Activated naive CD8-positive, alpha-beta T cell treated with anti-CD3 and anti-CD28 coated beads, Interleukin-2, amount 50 U/mL, for 24 hours (primary cell): ENCODE measurements at places on chromosomes 4 and X.

DNA sequence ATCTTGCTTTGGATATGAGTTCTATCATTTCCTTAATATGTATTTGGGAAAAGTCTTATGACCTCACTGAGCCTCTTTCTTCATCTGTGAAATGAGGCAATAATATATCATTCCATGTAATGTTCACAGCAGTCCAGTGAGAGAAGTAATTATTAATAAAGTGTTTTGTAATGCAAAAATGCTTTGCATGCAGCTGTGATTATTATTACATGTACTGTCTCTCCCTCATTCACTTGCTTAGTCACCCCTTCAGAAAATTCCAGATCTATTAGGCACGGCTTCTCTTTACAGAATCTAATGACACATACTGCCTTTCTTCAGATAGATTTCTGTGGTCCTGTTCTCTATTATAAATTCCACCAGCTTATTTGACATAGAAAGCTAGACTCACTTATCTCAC lies 53.5 kb upstream of the FGF13 start:
- no peaks in the 10 kb centered on the region for H3K36me3 ChIP-seq
- no peak overlapping the region for H3K4me3 ChIP-seq
- no peak for DNase-seq
- H3K27me3 ChIP-seq: no peaks in the 10 kb centered on the region
- H3K27ac ChIP-seq: no peak overlapping the region

- H3K36me3 ChIP-seq: peaks cover 52% of the 10 kb centered on the region
- no peak for DNase-seq
- peaks cover 4% of the 10 kb centered on the region for H3K4me1 ChIP-seq
- H3K4me3 ChIP-seq: no peak overlapping the region
- H3K27ac ChIP-seq: no peak overlapping the region
These were observed 40.8 kb downstream of the CENPU start for GRCh38 chr4:184693056-184693455.

DNA sequence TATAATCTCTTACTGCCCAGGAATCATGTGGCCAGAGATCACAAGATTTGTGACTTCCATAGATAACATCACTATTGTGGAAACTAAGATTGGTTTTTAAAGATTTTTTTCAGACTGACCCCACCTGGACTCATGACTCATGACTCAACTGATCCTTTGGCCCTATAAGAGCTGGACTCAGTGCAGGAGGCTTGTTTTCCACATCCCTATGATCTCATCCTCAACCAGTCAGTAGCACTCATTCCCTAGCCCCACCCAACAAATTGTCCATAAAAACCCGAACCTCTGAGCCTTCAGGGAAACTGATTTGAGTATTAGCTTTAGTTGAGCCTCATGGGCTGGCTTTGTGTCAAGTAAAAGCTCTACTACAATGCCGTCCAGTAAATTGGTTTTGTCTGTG lies 7.9 kb upstream of the NOCT start:
- no peaks in the 10 kb centered on the region for H3K4me1 ChIP-seq
- no peak overlapping the region for H3K4me3 ChIP-seq
- no peak overlapping the region for H3K27ac ChIP-seq
- DNase-seq: no peak
- no peaks in the 10 kb centered on the region for H3K36me3 ChIP-seq

DNA sequence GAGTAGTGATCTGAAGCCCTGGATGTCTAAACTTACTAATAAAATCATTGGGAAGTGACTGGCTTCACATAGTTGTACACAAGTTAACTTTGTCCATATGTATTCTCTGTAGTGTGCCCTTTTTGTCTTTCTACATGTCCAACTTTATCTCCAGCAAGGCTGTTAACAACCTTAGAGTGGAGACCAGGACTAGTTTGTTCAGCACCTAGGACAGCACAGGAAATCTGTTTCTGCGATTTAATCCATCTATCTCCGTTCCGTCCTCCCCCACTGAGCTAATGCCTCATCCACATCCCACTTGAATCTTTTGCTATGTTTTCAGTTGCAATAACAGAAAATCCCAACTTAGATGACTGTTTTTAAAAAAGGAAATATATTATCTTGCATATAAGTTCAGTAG lies 3.4 kb upstream of the ARR3 start:
- H3K4me1 ChIP-seq: peaks cover 2% of the 10 kb centered on the region
- H3K27ac ChIP-seq: no peak overlapping the region
- DNase-seq: no peak
- H3K4me3 ChIP-seq: no peak overlapping the region

DNA sequence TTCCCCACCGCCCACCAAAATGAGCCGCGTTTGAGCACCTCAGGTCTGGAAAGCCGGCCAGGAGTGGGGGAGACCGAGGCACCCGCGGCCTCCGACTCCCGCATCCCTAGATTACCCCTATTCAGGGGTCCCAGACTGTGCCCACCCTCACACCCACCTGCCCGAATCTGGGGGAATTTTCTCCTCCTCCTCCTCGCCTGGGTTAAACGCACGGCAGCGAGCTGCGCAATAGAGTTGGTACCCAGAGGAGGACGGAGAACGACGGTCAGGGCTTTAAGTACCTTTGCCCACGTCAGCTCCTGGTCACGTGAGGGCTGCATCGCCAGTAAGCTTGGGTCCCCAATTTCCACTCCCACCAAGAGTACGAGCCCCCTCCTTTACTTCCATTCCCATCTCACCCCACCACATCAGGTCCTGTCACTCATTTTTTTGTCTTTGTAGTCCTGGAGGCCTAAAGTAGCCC lies at the start of gene ARMCX2:
Gene ARMCX2, minus strand, starts transcription at position 250 of the 463 bp plus-strand sequence. CDS start 2,262 bp downstream, outside the sequence.
- peaks cover 4% of the 10 kb centered on the region for H3K27me3 ChIP-seq
- peak within 1 kb of the TSS; percentile 70 for H3K27ac ChIP-seq
- peaks cover 20% of the 10 kb centered on the region for H3K4me1 ChIP-seq
- no peaks in the 10 kb centered on the region for H3K36me3 ChIP-seq
- peak; percentile 20 for DNase-seq

GRCh38 chr4:173492315-173492714 lies 37.7 kb downstream of the HAND2 start:
- no peak for DNase-seq
- H3K4me3 ChIP-seq: no peak overlapping the region
- peaks cover 8% of the 10 kb centered on the region for H3K4me1 ChIP-seq
- H3K27ac ChIP-seq: no peak overlapping the region

DNA sequence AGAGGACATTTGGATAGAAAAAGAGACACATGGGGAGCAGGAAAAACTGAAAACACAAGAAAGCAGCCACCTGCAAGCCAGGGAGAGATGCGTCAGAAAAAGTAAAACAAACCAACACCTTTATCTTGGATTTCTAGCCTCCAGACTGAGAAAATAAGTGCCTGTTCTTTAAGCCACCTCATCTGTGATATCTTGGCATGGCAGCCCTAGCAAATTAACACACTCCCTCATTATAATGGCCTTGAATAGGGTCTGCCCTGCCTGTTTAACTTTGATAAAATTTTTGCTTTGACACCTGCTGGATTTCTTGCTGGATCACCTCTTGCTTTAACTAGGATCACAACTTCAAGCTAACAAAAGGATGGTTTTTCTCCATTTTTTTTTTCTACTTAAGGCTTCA lies 1892.0 kb upstream of the IGFBP7 start:
- H3K36me3 ChIP-seq: no peaks in the 10 kb centered on the region
- H3K27ac ChIP-seq: no peak overlapping the region

DNA sequence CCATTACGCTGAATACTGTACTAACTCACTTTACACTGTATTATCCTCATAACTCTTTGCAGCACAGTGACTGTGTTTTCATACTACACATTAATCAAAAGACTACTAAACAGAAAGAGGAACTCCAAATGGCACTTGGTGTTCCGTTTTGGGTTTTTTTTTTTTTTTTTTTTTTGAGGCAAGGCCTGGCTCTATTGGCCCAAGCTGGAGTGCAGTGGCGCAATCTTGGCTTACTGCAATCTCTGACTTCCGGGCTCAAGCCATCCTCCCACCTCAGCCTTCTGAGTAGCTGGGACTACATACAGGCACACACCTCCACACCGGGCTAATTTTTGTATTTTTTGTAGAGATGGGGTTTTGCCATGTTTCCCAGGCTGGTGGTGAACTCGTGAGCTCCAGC lies 10.7 kb downstream of the KLHL8 start:
- H3K27ac ChIP-seq: no peak overlapping the region
- H3K27me3 ChIP-seq: no peaks in the 10 kb centered on the region
- H3K4me3 ChIP-seq: peak overlapping the region; percentile 21
- peak; percentile 15 for DNase-seq
- H3K4me1 ChIP-seq: peaks cover 13% of the 10 kb centered on the region

DNA sequence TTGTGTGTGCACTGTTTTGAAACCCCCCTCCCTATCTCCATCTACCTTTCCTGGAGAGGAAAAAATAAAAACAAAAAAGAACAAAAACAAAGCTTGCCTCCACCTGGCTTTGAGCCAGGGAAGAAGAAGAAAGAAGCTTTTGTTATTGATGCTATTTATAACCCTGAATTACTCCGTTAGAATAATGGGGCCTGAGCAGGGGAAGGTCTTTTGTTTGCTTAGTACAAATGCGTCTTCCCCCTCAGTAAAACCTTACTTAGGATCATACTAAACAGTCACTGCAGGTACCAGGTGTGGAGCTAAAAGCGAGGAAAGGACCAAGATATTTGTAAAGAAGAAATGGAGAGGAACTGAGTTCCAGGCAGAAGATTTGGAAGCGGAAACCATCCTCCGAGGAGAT lies 352.1 kb downstream of the KCNIP4 start:
- H3K4me3 ChIP-seq: no peak overlapping the region
- DNase-seq: no peak
- no peaks in the 10 kb centered on the region for H3K27me3 ChIP-seq
- H3K27ac ChIP-seq: no peak overlapping the region
- no peaks in the 10 kb centered on the region for H3K36me3 ChIP-seq

- H3K4me1 ChIP-seq: no peaks in the 10 kb centered on the region
- H3K27me3 ChIP-seq: peaks cover 31% of the 10 kb centered on the region
- no peaks in the 10 kb centered on the region for H3K36me3 ChIP-seq
These were observed 24.2 kb upstream of the EXOC1L start for GRCh38 chr4:55795341-55795740.

- H3K4me3 ChIP-seq: no peak overlapping the region
- no peaks in the 10 kb centered on the region for H3K4me1 ChIP-seq
- H3K27me3 ChIP-seq: no peaks in the 10 kb centered on the region
- DNase-seq: no peak
- no peaks in the 10 kb centered on the region for H3K36me3 ChIP-seq
These were observed 20.7 kb upstream of the BCLAF3 start for GRCh38 chrX:20011608-20012007.

GRCh38 chrX:133608406-133608805 lies 193.1 kb upstream of the GPC4 start:
- no peak overlapping the region for H3K4me3 ChIP-seq
- no peaks in the 10 kb centered on the region for H3K36me3 ChIP-seq
- DNase-seq: no peak
- H3K27me3 ChIP-seq: no peaks in the 10 kb centered on the region

DNA sequence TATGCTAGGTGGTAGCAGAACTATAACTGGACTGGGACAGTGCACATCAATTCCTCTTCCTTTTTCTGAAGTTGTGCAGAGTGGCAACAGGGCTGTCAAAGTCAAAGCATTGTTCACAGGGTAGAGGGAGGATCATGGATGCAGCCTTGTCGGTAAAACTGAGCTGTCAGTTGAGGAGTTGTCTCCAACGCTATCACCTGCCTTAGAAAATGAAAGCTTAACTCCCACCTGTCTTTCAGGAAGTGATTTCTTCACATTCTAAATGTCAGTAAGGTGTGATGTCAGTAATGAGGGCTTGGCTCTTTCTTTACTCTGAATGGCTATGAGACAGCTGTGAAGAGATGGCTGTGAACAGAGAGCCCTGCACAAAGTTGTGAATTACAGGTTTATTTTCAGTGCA lies 66.4 kb upstream of the BANK1 start:
- H3K27ac ChIP-seq: no peak overlapping the region
- no peak overlapping the region for H3K4me3 ChIP-seq
- no peak for DNase-seq
- H3K4me1 ChIP-seq: peaks cover 6% of the 10 kb centered on the region

DNA sequence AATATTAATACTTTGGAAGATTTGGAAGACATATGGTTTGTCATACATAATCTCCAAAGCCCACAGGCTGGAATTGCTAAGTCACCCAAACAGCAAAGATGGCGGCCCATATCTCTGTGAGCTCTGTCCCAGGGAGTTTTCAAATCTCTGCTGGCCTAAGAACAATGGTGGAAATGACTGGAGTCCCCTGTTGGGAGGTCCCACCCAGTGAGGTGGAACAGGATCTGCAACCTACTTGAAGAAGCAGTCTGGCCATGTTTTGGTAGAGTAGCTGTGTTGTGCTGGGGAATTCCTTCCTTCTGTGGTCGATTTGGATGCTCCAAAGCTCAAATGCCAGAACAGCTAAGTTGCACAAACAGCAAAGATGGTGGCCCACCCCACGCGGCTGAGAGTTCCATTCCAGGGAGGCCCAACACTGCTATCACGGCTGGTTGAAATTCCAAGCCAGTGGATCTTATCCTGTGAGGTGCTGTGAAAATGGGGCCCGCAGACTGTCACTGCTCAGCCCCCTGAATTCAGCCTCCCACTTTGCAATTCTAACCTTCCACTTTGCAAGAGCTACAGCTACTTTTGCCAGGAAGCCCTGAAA lies 3.2 kb upstream of the UGT2B7 start:
- H3K4me3 ChIP-seq: no peak overlapping the region
- no peak for DNase-seq
- no peak overlapping the region for H3K27ac ChIP-seq

DNA sequence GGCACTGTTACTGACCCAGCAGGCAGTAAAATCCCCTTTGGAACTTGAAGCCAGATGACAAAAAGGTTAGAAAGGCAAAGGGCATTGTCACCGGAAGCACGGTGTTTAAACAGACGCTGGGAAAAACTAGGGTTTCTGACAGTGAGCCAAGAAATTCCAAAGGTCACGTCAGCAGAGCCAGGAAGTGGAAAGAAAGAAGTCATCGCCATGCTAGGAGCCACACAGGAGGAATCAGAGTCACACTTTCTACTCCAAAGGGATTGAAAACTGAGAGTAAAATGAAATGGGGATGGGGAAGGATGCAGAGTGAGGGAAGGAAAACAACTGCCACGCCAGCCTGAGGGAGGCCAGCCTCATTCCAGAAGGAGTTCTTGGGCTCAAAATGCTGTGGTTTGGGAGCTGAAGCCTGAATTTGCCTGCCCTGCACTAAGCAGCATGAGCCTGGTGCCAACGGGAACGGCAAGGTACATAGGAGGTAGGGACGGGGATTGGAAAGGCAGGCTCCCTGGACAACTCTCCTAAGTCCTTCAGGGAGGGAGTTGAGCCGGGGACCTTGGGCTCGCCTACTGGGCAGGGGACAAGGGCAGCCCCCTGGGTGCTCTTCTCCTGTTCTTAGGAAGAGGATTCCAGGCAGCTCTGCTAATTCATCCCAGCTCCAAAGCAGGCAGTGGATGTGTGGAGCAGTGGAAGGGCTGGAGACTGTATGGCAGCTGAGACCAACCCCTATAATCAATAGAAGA lies 66.8 kb downstream of the SOWAHB start:
- DNase-seq: no peak
- no peaks in the 10 kb centered on the region for H3K36me3 ChIP-seq
- H3K27me3 ChIP-seq: peaks cover 2% of the 10 kb centered on the region
- H3K27ac ChIP-seq: no peak overlapping the region
- H3K4me1 ChIP-seq: no peaks in the 10 kb centered on the region
- no peak overlapping the region for H3K4me3 ChIP-seq

- peak overlapping the region; percentile 44 for H3K27ac ChIP-seq
- H3K36me3 ChIP-seq: peaks cover 4% of the 10 kb centered on the region
- peaks cover 16% of the 10 kb centered on the region for H3K4me1 ChIP-seq
- DNase-seq: no peak
- no peaks in the 10 kb centered on the region for H3K27me3 ChIP-seq
These were observed 126.5 kb downstream of the QDPR start for GRCh38 chr4:17385403-17385802.
